Naive thymus-derived CD4-positive, alpha-beta T cell (primary cell): ENCODE measurements at places on chromosomes 7 and 10. TPM values are rescaled to one million over a fixed set of nuclear protein-coding genes. Genes with fewer than 3 reads are reported as not detected.

Gene IQUB
- not detected for total RNA-seq

DNA sequence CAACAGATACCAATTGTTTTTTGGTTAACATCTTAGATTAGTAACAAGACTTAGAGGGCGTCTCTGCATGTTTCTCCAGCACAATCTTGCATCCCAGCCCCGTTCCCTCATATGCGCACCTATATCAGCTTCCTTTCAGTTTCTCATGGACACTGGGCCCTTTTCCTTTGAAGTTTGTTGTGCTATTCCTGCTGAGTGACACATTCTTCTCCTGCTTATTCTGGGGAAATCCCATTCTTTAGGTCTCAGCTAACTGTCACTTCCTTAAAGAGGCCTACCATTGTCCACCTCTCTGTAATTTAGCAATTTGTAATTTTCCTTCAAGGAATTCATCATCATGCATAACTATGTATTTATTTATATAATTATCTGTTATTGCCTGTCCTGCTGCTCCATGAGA is 110.3 kb upstream of the STEAP1B start:
- H3K36me3 ChIP-seq = no peaks in the 10 kb centered on the region
- no peak for DNase-seq
- H3K27me3 ChIP-seq = no peaks in the 10 kb centered on the region
- H3K4me1 ChIP-seq = no peaks in the 10 kb centered on the region
- H3K27ac ChIP-seq = no peak overlapping the region
- H3K4me3 ChIP-seq = no peak overlapping the region

Gene CALD1
- 2.0 TPM for total RNA-seq

DNA sequence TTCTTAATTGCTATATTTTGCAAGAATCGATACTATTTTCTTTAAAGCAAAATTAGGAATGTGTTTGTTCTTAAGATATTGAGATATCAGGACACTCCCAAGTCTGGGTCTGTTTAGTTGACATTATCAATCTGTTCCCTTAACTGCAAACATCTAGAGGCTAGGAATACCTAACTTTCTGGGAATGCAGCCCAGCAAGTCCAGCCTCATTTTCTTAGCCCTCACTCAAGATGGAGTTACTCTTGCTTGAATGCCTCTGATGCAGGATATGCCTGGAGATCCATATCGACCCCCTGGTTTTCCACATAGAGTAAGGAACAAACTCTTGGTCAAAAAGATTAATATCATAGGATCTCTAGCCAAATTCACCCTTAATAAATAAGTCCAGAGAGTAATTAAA is 305.3 kb upstream of the COBL start:
- H3K4me1 ChIP-seq = no peaks in the 10 kb centered on the region
- no peaks in the 10 kb centered on the region for H3K27me3 ChIP-seq
- H3K27ac ChIP-seq = no peak overlapping the region
- H3K36me3 ChIP-seq = no peaks in the 10 kb centered on the region

DNA sequence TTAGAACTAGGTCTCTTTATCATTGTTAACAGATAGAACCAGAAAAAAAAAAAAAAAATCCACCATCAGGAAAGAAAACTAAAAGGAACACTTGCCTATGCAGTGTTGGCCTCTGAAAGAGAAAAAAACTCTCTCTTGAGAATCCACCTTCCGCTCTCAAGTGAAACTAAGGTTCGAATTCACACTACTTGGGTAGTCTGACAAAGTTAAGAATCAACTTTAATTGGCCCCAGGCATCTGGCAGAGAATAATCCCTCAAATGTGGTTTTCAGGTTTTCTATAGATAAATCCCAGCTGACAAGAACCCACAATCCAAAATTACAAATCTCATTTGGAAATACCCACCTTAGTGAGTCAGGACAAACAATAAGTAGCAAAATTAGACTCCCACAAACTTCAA is 199.7 kb upstream of the LRRN3 start:
- no peaks in the 10 kb centered on the region for H3K4me1 ChIP-seq
- no peak for DNase-seq
- no peak overlapping the region for H3K27ac ChIP-seq
- H3K27me3 ChIP-seq = no peaks in the 10 kb centered on the region
- no peaks in the 10 kb centered on the region for H3K36me3 ChIP-seq

Gene EPO
- not detected in 2 replicates for total RNA-seq

Gene CEP55
- total RNA-seq = not detected

DNA sequence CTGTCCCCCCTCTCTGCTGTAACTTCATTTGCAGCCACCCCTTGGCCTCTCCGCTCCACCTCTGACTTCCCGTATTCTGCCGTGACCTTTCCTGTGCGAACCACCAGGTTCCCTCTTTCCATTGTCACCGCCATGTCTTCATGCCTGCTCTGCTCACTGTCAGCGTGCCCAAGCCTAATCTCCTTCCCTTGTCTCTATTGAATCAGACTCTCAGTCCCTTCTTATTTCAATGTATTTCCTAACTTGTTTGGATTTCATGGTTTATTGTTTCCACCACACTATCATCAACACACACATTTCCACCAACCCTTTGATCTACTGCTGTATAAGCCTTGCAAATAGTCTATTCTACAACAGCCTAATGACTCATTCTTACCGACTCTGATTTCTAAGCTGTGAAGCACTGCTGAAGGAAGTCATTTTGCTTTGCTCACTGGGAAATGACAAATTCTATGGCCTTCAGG is 30.0 kb upstream of the INHBA start:
- no peak overlapping the region for H3K27ac ChIP-seq
- H3K27me3 ChIP-seq = no peaks in the 10 kb centered on the region
- H3K36me3 ChIP-seq = no peaks in the 10 kb centered on the region
- no peaks in the 10 kb centered on the region for H3K4me1 ChIP-seq
- H3K4me3 ChIP-seq = no peak overlapping the region

- H3K27ac ChIP-seq = no peak overlapping the region
- H3K36me3 ChIP-seq = no peaks in the 10 kb centered on the region
- no peak overlapping the region for H3K4me3 ChIP-seq
Observed at GRCh38 chr10:99975942-99976809, 33.6 kb downstream of the DNMBP start.

- no peak for DNase-seq
- H3K36me3 ChIP-seq = no peaks in the 10 kb centered on the region
- H3K4me3 ChIP-seq = no peak overlapping the region
- no peak overlapping the region for H3K27ac ChIP-seq
- peaks cover 20% of the 10 kb centered on the region for H3K4me1 ChIP-seq
Observed at GRCh38 chr7:134852625-134853024, 73.2 kb downstream of the CALD1 start.

- H3K36me3 ChIP-seq = no peaks in the 10 kb centered on the region
- no peak for DNase-seq
- no peaks in the 10 kb centered on the region for H3K4me1 ChIP-seq
- no peaks in the 10 kb centered on the region for H3K27me3 ChIP-seq
Observed at GRCh38 chr7:158328376-158329013, 259.1 kb downstream of the PTPRN2 start.

DNA sequence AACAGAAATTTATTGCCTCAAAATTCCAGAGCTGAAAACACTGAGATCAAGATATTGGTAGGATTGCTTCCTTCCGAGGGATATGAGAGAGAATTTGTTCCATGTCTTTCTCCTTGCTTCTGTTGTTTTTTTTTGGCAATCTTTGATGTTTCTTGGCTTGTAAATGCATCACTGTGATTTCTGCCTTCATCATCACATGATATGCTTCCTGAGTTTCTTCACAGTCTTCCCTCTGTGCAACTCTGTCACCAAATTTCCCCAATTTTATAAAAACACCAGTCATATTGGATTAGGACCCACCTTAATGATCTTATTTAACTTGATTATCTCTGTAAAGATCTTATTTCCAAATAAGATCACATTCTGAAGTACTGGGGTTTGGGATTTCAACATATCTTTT is 14.7 kb downstream of the TMEM236 start:
- no peaks in the 10 kb centered on the region for H3K27me3 ChIP-seq
- H3K27ac ChIP-seq = no peak overlapping the region
- no peak overlapping the region for H3K4me3 ChIP-seq
- no peaks in the 10 kb centered on the region for H3K36me3 ChIP-seq
- no peak for DNase-seq

DNA sequence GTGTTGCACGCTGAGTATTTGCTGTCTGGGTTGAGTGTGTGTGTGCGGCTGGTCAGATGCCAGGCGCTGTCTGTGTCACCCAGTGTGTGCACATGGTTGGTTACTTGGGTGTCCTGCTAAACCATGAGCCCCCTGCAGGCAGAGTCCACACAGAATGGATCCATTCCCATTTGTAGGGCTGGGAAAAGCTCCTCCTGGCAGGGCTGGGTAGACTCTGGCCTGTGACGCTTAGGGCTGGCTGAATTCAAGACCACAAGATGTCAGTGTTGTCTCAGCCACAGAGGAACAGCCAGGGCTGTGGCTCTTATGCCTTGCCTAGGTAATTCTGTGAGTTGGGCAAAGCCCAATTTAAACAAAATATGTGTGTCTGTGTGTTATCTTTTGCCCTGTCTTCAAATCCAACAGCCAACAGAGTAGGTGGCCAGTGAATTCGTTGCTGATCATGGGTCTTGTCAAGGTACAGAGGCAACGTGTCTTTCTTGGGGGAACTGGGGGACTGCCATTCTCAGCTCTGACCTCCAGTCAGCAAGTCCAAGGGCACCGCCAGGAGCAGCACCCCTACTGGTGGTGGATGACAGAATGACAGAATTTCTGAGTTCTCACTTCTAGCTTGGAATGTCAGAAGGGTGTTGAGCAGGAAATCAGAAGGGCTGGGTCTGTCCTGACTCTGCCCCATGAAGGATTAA is 285.1 kb downstream of the CCSER2 start:
- no peak for DNase-seq
- H3K36me3 ChIP-seq = no peaks in the 10 kb centered on the region
- no peak overlapping the region for H3K27ac ChIP-seq
- H3K4me1 ChIP-seq = no peaks in the 10 kb centered on the region
- H3K4me3 ChIP-seq = no peak overlapping the region
- no peaks in the 10 kb centered on the region for H3K27me3 ChIP-seq

GRCh38 chr7:47775238-47775637 is 173.0 kb downstream of the PKD1L1 start:
- H3K36me3 ChIP-seq = no peaks in the 10 kb centered on the region
- DNase-seq = no peak
- no peaks in the 10 kb centered on the region for H3K4me1 ChIP-seq
- H3K4me3 ChIP-seq = no peak overlapping the region

DNA sequence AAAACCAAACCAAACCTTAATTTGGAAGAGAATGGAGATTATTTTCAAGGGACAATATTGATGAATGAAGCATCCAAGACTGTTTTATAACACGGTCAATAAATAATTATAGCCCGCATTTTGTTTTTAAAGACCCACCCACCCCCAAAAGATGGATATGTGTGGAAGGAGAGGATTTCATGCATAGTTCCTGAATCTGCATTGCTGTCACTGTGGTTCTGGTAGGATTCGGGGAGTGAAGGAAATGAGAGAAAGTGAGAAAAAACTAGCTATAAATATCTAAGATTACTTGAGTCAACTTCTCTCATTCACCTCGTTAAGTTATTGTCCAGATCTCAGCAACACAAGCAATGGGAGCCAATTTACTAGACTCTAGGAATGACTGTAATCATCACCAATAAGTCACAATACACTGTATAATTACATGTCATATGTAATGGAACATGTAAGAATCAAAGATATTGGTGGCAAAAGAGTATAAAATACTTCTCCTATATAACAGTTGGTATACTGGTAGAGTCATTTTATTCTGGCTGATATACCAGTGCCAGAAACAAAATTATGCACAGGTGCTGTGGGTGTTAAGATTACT is 30.2 kb downstream of the NAMPT start:
- no peak overlapping the region for H3K4me3 ChIP-seq
- no peak for DNase-seq
- H3K36me3 ChIP-seq = peaks cover 49% of the 10 kb centered on the region

Gene PDE6C
- not detected for total RNA-seq

- H3K27ac ChIP-seq = peak overlapping the region; percentile 19
- DNase-seq = no peak
- H3K27me3 ChIP-seq = no peaks in the 10 kb centered on the region
Observed at GRCh38 chr7:4734587-4735345, 40.7 kb upstream of the AP5Z1 start.

DNA sequence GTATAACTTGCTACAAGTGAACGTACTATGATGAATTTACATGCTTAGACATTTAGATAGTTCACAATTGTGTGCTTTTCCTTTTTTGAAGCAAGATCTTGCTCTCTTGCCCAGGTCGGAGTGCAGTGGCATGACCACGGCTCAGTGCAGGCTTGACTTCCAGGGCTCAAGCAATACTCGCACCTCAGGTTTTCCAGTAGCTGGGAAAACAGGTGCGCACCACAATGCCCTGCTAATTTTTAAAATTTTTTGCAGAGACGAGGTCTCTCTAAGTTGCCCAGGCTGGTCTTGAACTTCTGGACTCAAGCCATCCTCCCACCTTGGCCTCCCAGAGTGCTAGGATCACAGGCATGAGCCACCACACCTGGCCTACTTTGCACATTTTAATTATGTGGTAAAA is 1.8 kb downstream of the GPR15LG start:
- no peak overlapping the region for H3K4me3 ChIP-seq
- no peak for DNase-seq
- no peak overlapping the region for H3K27ac ChIP-seq
- no peaks in the 10 kb centered on the region for H3K36me3 ChIP-seq
- no peaks in the 10 kb centered on the region for H3K27me3 ChIP-seq

Gene FEZF1
- not detected in 2 replicates for total RNA-seq
